Progenitor cell of endocrine pancreas (in vitro differentiated cells): ENCODE measurements at places on chromosomes 16 and 17. TPM values are rescaled to one million over a fixed set of nuclear protein-coding genes. Genes with fewer than 3 reads are reported as not detected.

The TOM1L1 gene
- total RNA-seq = 83.1 and 91.2 TPM in 2 replicates

The CTRB2 gene
- total RNA-seq = 1.1 TPM in 1 of 2 replicates, not detected in the other

The TLCD1 gene
- total RNA-seq = 14.0 and 15.5 TPM in 2 replicates

The IRX5 gene
- total RNA-seq = 1.2 and 1.6 TPM in 2 replicates

The DNAH9 gene
- 1.5 and 2.3 TPM in 2 replicates for total RNA-seq

The SP6 gene
- total RNA-seq = 0.74 and 1.1 TPM in 2 replicates

DNA sequence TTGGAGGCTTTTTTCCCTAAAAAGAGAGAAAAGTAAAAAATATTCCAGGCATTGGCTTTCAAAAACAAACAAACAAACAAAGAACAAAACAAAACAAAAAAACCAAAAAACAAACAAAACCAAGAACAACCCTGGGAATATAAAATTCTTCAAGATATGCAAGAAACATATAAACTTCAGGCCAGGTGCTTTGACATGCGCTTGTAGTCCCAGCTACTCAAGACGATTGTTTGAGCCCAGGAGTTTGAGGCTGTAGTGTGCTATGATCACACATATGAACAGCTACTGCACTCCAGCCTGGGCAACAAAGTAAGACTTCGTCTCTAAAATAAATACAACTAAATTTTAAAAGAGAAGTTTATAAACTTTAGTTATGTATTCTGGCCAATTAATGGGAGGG lies 52.5 kb upstream of the TEX2 start:
- no peaks in the 10 kb centered on the region for H3K27me3 ChIP-seq
- peaks cover 8% of the 10 kb centered on the region for H3K4me1 ChIP-seq
- H3K36me3 ChIP-seq = no peaks in the 10 kb centered on the region
- no peak overlapping the region for H3K27ac ChIP-seq
- no peak overlapping the region for H3K4me3 ChIP-seq

- H3K4me3 ChIP-seq = no peak overlapping the region
- no peak overlapping the region for H3K27ac ChIP-seq
- peaks cover 2% of the 10 kb centered on the region for H3K4me1 ChIP-seq
- DNase-seq = no peak
- peaks cover 22% of the 10 kb centered on the region for H3K27me3 ChIP-seq
Measured at GRCh38 chr17:61570118-61570517, 20.9 kb downstream of the NACA2 start.

GRCh38 chr17:56593086-56593645 lies 333 bp upstream of the NOG start:
- H3K27ac ChIP-seq = peak overlapping the region; percentile 56
- H3K4me3 ChIP-seq = peak overlapping the region; percentile 74
- DNase-seq = peak; percentile 31
- H3K36me3 ChIP-seq = no peaks in the 10 kb centered on the region
- peaks cover 13% of the 10 kb centered on the region for H3K4me1 ChIP-seq
- peaks cover 70% of the 10 kb centered on the region for H3K27me3 ChIP-seq

DNA sequence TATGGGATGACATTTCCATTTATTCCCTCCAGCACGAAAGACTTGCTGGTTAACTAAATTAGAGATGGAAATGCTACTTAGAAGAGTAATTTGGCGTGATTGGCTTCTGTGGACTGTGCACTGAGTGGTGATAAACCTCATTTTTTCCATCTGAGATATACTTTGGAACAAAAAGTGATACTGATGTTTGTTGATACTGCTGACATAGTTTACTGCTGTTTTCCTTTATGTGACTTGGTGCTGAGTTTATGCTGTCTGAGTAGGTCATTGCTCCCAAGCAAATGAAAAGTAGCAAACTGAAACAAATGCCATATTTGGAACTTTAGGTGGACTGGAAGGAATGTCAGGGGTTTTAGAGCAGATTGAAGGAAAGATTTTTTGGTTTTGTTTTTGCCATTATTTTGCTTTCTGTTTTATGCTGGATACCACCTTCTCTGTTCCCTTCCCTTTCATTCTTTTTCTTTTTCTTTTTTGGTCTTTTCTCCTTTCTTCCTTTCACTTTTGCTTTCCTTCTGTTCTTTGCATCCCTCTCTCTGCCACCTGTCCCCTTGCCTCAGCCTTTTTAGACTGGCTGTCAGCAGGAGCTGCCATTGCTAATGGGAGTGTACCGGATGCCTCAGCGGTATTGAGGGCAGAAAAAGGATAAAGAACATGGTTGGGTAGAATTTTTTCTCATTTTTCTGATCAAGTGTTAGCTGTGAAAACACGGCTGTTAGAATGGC lies 41.8 kb downstream of the NUP93 start:
- no peak for DNase-seq
- no peaks in the 10 kb centered on the region for H3K36me3 ChIP-seq
- peaks cover 10% of the 10 kb centered on the region for H3K4me1 ChIP-seq
- no peaks in the 10 kb centered on the region for H3K27me3 ChIP-seq
- H3K4me3 ChIP-seq = no peak overlapping the region
- no peak overlapping the region for H3K27ac ChIP-seq

- H3K4me1 ChIP-seq = peaks cover 9% of the 10 kb centered on the region
- DNase-seq = no peak
- H3K36me3 ChIP-seq = no peaks in the 10 kb centered on the region
Measured at GRCh38 chr17:77436058-77436442, 295.3 kb downstream of the SEC14L1 start.

GRCh38 chr17:6140188-6140587 lies 70.0 kb downstream of the WSCD1 start:
- no peak overlapping the region for H3K27ac ChIP-seq
- no peaks in the 10 kb centered on the region for H3K36me3 ChIP-seq
- DNase-seq = no peak
- no peak overlapping the region for H3K4me3 ChIP-seq
- H3K4me1 ChIP-seq = peaks cover 5% of the 10 kb centered on the region

- peaks cover 32% of the 10 kb centered on the region for H3K27me3 ChIP-seq
- no peak overlapping the region for H3K27ac ChIP-seq
- DNase-seq = no peak
- H3K36me3 ChIP-seq = no peaks in the 10 kb centered on the region
- no peak overlapping the region for H3K4me3 ChIP-seq
- H3K4me1 ChIP-seq = peaks cover 8% of the 10 kb centered on the region
Measured at GRCh38 chr17:83073389-83074063, 5.9 kb upstream of the METRNL start.

- no peak overlapping the region for H3K4me3 ChIP-seq
- peaks cover 16% of the 10 kb centered on the region for H3K27me3 ChIP-seq
- H3K27ac ChIP-seq = no peak overlapping the region
- DNase-seq = no peak
- H3K36me3 ChIP-seq = no peaks in the 10 kb centered on the region
Measured at GRCh38 chr16:66223176-66223780, 143.2 kb upstream of the CDH5 start.

- H3K27ac ChIP-seq = no peak overlapping the region
- no peaks in the 10 kb centered on the region for H3K36me3 ChIP-seq
- DNase-seq = no peak
- no peaks in the 10 kb centered on the region for H3K4me1 ChIP-seq
Measured at GRCh38 chr17:16817201-16817600, 127.2 kb downstream of the CCDC144A start.

GRCh38 chr16:75550211-75550662 lies 5.8 kb downstream of the TMEM231 start:
- H3K27ac ChIP-seq = no peak overlapping the region
- H3K4me3 ChIP-seq = no peak overlapping the region
- H3K36me3 ChIP-seq = peaks cover under 1% of the 10 kb centered on the region

DNA sequence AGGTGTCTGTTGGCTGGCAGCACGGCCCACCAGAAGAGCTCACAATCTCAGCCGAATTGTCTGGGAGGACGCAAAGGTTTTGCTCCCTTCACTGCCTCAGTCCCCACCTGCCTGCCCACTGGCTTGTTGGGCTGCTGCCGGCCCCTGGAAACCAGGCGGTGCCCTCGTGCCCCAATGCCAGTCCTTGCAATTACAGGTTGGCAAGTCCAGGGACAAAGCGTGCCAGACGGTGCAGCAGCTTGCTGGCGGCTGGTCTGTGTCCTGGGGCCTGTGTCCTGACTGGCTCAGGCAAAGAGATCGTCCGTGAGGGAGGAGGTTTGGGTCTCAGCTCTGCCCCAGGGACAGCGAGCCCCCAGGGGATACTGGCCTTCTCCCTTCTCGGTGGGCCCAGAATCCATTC lies 24.6 kb upstream of the SPNS2 start:
- no peak overlapping the region for H3K27ac ChIP-seq
- H3K27me3 ChIP-seq = peaks cover 6% of the 10 kb centered on the region
- H3K4me3 ChIP-seq = no peak overlapping the region
- H3K4me1 ChIP-seq = no peaks in the 10 kb centered on the region
- H3K36me3 ChIP-seq = no peaks in the 10 kb centered on the region

DNA sequence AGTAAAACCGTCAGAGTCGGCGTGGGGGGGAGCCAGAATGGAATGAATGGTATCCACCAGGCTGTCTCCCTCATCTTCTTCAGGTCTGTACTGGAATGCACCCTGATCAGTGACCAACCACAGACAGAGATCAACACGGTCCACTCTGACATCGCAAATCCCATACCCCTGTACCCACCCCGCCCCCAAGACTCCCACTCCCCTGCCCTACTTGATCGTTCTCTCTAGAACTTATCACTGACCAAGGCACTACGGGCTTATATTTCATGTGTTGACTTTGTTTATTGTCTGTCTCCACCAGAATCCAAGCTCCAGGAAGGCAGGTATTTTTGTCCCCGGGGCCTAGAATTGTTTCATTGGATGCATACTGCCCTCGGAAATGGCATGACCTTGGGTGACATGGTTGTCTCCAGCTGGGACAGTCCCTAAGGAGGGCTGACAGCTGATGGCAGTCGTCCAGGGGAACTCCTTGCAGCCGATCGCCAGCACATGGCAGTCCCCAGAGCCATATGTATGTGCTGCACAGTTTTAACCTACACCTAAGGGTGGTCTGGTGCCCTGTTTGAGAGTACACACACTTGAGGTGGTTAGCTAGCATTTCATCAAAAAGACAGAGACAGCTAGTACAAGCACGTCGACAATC lies 526 bp upstream of the MFSD6L start:
- peaks cover 36% of the 10 kb centered on the region for H3K4me1 ChIP-seq
- DNase-seq = no peak
- no peaks in the 10 kb centered on the region for H3K36me3 ChIP-seq

DNA sequence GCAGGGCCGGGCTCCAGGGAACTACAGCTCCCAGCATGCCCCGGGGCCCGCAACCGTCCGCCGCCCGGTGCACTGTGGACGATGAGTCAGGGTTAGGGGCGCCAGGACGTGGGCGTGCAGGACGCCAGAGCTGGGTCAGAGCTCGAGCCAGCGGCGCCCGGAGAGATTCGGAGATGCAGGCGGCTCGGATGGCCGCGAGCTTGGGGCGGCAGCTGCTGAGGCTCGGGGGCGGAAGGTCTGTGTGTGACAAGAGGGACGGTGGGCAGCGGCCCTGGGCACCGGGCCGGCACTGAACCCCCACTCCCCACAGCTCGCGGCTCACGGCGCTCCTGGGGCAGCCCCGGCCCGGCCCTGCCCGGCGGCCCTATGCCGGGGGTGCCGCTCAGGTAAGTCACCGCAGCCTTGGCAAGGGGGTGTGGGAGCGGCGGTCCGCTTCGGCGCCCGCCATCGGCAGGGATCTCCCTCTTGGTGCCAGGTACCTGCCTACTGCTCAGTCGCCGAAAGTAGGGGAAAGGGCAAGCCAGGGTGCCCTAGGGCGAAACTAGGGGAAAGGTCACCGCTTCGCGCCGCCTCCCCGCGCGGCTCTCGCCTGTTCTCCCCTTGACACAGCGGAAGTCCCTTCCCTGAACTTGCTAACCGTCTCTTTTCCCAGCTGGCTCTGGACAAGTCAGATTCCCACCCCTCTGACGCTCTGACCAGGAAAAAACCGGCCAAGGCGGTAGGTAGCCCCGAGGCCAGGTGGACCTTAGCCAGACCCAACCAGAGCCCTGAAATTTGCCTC lies at the start of the genes ACADVL and DLG4:
Gene ACADVL (plus strand): TSS at position 127 of the 781 bp plus-strand sequence. CDS start 47 bp downstream, at position 174.
Gene DLG4 (minus strand): TSS at position 25 of the 781 bp plus-strand sequence.
- H3K4me3 ChIP-seq = peak within 1 kb of the TSS; percentile 91
- peaks cover 34% of the 10 kb centered on the region for H3K4me1 ChIP-seq
